ENCODE measurements at places on chromosomes 2 and 18.

DNA sequence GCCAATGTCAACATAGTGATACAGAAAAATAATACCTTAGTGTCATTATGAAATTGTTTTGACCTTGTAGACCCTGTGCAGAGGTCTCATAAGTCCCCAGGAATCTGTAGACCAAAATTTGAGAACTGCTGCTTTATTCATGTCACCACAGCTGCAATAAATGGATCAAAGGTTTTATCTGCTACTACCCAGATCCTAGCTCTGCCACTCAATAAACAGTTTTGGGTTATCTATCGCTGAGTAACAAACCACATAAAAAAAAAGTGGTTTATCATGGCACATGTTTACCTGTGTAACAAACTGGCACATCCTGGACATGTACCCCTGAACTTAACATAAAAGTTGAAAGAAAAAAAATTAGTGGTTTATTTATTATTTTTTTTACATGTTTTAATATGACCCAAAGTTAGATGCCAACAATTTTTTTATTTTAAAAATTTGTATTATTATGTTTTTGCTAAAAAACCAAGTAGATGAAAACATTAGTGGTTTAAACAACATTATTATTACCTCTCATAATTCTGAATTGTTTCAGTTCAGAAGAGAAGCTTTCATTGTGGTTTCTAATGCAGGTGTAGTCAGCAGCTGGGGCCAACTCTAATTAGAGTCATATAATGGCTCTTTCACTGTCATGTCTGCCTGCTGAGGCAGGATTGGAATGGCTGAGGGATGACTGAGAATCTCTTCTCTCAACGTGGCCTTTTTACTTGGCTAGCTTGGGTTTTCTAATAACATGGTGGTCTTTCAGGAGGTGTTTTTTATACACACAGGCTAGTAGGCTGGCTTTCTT is 103.3 kb upstream of the SLC38A11 start:
- DNase-seq: no peak

GRCh38 chr2:165634855-165635254 is 159.2 kb downstream of the GALNT3 start:
- no peak for DNase-seq

GRCh38 chr2:62589691-62590356 is 83.8 kb upstream of the TMEM17 start:
- DNase-seq: no peak

GRCh38 chr2:28327581-28327955 is 65.1 kb upstream of the FOSL2 start:
- no peak for DNase-seq

DNA sequence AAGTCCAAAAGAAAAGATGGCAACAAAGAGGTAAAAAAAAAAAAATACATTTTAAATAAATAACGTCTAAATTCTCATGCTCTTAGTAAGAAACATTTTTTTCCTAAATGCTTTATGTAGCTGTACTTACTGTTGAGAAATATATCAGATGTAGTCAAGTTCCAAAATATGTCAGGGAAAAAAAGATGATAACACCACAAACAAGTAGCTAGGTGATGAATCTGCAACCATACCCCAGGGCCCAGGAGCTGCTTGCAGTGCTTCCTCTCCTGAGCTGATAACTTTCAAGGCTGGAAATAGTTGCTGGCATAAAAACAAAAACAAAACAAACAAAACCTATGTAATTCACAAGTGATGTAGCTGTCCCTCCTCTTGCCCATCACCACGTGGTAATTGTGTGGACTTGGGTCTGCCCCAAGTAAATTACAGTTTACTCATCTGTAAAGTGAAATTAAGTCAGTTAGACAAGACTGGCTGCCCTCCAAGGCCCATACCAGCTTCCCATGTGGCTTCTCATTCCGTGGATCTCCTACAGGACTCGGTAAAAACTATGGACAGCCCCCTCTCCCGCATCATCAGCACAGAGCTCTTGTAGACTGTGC is 82.6 kb downstream of the SP100 start:
- no peak for DNase-seq

DNA sequence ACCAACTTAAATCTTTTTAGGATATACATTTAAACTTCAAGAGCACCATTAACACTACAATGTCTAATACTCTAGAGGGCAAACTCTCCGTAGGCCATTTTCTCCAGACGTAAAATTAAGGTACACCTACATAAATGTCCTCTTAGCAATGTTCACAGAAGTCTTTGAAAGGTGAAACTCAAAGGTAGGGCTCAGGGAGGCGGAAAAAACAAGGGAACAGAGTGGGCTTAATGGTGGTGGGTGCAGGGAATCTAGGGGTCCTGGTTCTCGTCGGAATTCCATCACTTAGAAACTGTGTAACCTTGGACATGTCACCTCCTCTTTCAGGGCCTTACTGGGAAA is 668 bp downstream of the NFU1 start:
- no peak for DNase-seq

DNA sequence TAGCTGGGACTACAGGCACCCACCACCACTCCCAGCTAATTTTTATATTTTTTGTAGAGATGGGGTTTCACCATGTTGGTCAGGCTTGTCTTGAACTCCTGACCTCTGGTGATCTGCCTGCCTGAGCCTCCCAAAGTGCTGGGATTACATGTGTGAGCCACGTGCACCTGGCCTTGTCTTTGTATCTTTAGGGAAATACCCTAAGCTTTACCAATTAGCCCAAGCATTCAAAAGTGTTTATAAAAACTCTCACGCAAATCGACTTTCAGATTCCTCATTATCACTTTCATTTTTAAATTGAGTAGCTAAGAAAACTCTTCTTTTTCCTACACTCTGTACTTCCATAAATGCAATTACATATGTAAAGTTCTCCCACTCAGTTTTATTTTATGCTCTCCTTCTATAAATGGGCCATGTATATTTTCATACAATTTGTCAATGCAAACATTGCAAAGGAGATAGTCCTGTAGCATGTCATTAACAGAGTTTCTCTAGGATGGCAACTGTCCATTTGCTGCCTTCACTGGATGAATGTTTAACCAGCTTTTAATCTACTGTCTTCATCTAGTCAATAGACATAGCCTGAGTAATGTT is 326.2 kb upstream of the LRATD1 start:
- DNase-seq: no peak

GRCh38 chr2:30871980-30872789 is 64.9 kb upstream of the CAPN13 start:
- DNase-seq: no peak

DNA sequence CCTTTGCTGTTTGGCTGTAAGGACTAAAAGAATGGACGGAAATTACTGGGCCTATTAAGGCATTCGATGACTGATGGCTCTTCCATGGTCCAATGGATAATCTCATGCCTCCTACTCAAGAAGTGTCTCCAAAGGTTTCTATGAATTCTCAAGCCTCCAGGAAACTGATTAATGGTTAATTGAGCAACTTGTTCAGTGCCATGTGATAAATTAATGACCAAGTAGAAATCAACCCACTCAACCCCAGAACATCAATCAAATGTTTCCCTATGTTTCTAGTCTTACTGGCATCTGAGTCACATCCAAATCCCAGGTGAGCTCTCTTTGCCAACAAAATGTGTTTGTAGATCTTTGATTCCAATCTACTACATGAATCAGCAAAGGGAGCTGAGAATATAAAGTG is 103.6 kb downstream of the NXPH2 start:
- DNase-seq: no peak

DNA sequence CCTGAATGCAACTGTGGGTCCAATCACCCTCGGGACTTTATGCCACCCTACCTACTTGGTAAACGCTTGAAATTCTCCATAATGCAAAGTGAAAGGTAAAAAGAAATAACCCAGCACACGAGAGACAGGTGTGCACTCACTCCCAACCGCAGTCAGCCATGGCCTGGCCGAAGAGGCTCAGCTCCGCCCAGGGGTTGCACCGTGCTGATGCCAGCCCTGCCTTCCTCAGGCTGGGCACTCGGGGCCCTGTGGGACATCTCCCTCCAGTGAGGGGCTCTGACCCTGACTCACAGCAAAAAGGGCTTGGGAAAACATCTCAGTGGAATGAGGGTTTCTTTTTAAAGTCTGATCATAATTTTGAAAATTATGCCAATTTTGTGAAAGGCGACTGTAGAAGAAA is 13.3 kb downstream of the SLC66A2 start:
- DNase-seq: no peak

GRCh38 chr18:31740180-31740579 is 20.5 kb downstream of the SLC25A52 start:
- no peak for DNase-seq
